ENCODE measurements at places on chromosomes 7 and 10.

DNA sequence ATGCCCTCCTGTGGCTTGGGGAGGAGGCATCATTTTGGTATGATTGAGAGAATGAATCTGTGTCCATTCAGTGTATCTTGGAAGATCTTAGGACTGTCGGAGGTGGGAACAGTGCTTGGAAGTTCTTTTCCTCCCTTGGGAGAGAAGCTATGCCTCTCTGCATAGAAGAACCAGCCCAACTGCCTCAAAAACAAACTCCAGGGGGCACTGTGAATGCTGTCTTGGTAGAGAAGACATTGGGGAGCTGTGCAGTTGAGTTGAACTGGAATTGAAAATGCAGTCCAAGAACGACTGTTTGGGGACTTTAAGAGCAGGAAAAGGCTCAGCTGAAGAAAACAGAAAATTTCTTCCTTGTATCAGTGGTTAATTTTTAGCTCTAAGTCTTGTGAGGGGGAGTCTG lies 4.9 kb upstream of the GJD4 start:
- DNase-seq: no peak

GRCh38 chr7:95798401-95798930 lies 26.1 kb downstream of the DYNC1I1 start:
- DNase-seq: no peak

GRCh38 chr7:12028508-12028907 lies 182.6 kb upstream of the TMEM106B start:
- DNase-seq: no peak

DNA sequence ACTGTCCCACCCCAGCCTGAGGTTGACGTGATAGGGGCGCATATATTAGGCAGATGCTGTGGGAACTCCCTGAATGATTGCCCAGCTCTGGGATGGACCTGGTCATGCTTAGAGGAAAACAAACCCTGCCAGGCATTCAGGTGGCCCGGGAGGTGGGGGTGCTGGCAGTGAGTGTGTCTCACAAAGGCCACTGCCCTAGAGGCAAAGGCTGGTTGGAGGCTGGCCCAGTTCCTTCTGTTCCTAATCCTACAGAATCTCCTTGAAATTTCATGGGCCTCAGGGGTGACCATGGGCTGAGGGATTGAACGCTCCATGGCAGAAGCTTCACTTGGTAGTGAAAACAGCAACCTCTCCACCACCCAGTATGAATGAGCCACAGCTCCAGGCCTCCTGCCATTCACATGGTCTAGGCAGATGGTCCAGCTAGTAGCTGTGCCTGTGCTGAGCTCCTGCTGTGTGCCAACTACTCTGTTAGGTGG lies 25.6 kb downstream of the ADRA2A start:
- DNase-seq: no peak

DNA sequence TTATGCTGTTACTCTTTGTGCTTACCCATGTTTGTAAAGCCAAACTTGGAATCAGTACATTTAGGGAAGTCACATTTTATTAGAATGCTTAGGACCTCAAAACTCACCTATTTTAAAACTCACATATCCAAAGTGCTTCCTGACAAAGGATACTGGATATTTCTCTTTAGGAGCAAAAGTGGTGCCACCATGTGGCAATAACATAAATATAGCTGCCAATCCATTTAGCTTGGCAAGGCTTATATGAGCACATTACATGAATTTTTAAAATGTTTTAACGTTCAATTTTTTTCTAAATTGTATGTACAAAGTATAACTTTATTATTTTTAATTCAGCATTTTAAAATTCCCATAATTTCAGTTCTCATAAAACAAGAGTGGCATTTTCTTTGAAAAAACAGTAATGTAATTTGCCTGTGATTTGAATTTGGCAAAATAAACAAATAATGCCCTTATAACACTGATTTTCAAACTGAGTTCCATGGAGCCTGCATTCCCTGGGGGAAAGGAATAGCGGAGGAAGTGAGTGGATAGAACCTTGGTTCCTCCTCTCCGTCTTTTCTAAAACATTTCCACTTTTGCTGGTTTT lies 75.4 kb downstream of the HDAC9 start:
- DNase-seq: no peak

Measured in stimulated activated CD8-positive, alpha-beta memory T cell treated with anti-CD3 and anti-CD28 coated beads, Interleukin-4, amount 100 ng/mL, for 48 hours (primary cell).